ENCODE measurements at places on chromosomes 4 and X.

DNA sequence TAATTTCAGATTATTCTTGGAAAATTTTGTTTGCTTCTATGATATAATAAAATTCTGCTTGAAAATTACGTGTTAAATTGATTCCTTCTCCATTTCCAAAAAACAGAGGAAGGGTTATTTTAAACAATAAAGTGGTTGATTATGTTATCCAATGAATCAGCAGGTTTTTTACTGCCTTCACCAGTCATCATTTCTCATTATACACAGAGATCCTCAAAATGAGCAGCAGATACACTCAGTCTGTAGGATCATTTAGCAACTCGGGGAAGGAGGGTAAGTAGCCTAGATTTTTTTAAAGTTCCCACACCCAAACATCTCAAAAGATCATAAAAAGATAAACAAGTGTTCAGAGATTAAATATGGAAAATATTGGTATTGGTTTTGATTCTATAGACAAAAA lies 6.8 kb upstream of the TMEM144 start:
- no peak for DNase-seq

DNA sequence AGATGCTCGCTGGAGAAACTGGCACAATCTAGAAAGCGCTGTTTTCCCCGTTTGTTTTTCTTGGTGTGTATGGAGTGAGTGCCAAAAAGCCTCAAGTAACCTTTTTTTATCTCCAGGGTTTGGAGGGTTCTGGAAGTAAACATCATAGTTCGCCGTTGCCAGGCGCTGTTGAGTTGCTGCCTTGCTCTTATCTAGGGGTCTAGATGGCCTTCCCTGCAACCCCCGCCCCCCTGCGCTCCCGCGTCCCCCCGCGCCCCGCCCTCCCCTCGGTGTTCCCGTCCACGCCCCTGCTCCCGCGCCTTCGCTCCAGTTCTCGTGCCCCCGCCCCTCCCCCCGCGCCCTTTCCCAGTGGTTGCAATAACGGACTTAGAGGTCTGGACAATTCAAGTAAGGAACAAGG lies 555 bp upstream of the GCNA start:
- DNase-seq: no peak

- peak; percentile 22 for DNase-seq
Observed at GRCh38 chrX:134721766-134722532, 63.7 kb upstream of the PLAC1 start.

GRCh38 chrX:36019125-36019524 lies 99.6 kb downstream of the CFAP47 start:
- no peak for DNase-seq

DNA sequence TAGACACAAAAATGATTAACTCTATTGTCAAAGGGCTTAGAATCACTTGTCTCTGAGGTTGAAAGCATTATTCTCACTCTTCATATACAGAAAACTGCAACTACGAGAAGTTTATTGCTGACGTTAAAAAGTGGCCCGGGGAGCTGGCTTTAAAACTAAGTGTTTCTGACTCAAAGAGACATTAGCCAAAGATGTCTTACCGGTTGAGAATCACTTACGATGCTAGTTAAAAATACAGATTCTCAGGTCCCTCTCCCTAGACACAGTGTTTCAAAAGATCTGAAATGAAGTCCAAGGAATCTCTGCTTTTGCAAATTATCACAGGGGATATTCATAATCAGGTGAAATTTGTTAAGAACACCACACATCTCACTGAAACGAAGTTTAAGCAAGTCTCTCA lies 1.2 kb downstream of the GNPDA2 start:
- DNase-seq: no peak

DNA sequence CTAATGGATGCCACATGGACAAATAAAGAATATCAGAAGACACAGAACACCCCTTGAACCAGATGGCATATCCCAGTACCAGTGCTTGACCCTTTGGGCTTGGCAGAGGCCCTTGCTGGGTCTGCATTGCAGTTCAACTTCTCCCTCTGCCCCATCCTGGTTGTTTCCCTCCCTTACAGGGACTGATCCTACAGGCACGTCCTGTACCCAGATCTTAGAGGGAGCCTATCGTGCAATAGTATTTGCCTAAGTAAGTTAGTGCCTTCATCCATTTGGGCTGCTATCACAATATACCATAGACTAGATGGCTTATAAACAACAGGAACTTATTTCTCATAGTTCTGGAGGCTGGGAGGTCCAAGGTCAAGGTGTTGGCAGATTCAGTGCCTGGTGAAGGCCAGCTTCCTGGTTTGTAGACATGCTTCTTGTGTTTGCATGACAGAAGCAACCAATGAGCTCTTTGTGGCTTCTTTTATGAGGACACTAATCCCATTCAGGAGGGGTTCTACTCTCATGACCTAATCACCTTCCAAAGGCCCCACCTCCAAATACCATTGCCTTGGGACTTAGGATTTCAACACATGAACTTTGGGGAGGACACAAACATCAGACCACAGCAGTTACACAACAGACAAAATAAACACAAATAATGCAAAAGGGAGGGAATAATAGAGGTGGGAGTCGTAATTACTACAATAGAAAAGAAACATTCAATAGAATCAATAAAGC lies 146.5 kb upstream of the MSX1 start:
- DNase-seq: no peak

DNA sequence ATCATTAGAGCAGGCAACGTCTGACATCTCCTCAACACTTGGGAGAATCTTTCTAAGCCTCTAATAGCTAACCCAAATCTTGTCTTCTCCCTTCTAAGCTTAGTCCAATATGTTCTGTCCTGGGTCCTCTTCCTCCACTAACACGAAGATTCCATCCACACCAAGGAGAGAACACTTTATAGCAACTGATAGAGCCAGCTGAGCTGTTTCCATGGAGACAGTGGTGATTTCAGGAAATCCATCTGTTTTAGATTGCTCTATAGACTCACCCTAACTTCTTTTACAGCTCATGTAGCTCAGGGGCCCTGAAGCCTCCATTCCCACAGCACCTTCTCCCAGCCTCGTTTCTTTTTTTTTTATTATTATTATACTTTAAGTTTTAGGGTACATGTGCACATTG lies 37.4 kb downstream of the SCD5 start:
- DNase-seq: no peak

GRCh38 chrX:55160685-55161552 lies 59.2 kb upstream of the PAGE5 start:
- DNase-seq: peak; percentile 92

- DNase-seq: peak; percentile 52
Observed at GRCh38 chr4:140137671-140138070, 16.3 kb downstream of the MAML3 start.

GRCh38 chr4:73589261-73589847 lies 30.9 kb downstream of the RASSF6 start:
- DNase-seq: no peak

DNA sequence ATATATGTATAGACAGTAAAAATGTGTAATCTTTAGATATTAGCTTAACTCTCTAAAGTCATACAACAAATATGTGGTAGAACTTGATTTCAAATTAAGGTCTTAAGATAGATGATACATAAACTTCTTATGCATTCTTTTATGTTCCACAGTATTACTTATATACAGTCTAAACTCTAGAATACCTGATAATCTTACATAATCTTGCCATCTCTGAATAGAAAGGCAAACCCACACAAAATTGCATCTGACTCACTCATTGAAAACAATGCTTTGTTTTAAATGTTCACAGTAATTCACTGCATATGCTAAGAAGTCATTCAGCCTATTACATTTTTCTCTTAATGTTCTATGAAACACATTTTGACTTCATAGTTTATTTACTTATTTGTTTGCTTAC lies 10.1 kb downstream of the SULT1B1 start:
- DNase-seq: no peak

GRCh38 chrX:153463031-153463430 lies 7.3 kb downstream of the HAUS7 start:
- no peak for DNase-seq

- DNase-seq: no peak
Observed at GRCh38 chrX:44062840-44063239, 89.7 kb upstream of the NDP start.

DNA sequence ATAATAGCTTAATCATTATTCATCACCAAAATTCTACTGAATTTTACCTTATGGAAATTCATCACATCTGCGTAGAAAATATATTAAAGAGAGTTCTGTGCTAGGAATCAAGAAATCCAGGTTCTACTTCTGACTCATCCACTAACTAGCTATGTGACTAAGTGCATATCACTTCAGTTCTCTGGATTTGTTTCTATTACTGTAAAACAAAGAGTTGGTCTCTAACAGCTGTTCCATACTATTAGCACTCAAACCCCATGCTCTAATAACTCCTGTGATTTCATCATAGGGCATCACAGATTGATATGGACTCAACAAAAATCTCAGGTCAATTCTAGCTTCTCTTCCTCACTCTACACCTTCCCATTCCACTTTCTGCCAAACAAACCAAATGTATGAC lies 572.0 kb downstream of the INPP4B start:
- DNase-seq: no peak

GRCh38 chrX:17519358-17519757 lies 144.4 kb downstream of the NHS start:
- no peak for DNase-seq

- peak; percentile 41 for DNase-seq
Observed at GRCh38 chrX:56764153-56764974, 35.3 kb downstream of the NBDY start.

GRCh38 chrX:9340598-9341290 lies 124.1 kb upstream of the TBL1X start:
- peak; percentile 69 for DNase-seq

- DNase-seq: peak; percentile 35
Observed at GRCh38 chr4:127501103-127501502, 131.7 kb upstream of the INTU start.

DNA sequence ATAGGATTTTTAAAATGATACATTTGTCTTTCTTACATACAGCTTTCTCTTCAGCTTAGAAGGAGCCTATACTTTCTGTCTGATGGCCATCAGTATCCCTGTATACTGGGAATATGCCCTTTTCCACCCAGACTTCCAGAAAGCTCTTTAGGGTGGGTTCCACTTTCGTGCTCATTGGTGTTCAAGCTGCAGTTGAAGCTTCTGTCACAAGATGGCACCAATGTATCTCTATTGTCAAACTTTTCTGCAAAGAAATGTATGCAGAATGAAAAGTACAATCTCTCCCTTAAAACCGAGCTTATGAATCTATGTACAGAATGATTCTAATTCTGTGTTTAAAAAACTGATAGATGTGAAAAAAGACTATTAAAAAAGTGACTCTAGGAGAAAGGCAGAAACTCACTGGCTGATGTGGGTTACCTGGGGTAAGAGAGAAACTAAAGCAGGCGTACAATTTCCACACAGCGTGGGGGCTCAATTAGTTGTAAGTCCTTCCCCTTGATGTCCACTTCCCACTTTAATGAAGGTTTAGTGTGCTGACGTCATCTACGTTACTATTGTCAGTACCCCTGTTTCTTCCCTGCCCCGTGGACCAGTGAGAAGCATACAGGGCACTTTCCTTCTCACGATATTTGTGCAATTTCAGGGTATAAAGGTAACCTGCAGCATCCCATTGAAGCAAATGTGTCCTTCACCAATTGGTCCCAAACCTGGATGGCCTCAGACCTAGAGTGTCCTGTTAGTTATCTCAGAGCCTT lies 57.3 kb upstream of the TCEAL2 start:
- DNase-seq: peak; percentile 7

- DNase-seq: peak; percentile 83
Observed at GRCh38 chr4:151325111-151325948, at the start of gene SH3D19. Gene SH3D19, minus strand, starts transcription at chr4:151325605. Its CDS starts 253 bp downstream, at chr4:151325352.

DNA sequence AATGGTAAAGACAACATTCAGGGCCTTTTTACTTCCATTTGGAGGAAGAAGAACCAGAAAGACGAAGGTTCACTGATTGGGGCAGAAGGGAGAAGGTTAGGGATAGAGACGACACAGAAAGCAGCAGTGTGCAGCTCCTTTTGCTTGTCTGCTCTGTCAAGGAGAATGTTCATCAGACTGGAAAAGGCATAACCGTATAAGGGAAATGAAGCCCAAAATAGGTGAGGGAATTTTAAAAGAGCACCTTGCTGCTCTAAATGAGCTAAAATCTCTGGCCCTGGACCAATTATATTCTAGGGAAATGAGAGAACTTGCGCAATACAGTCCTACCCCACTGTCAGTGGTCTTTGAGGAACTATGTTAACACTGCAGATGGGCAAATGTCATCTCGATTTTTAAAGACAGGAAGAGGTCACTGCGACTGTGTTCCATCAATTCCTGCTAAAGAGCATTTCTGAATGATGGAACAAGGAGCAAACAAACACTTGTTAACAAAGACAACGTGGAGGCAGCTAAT lies 909.8 kb upstream of the FTHL17 start:
- DNase-seq: no peak

DNA sequence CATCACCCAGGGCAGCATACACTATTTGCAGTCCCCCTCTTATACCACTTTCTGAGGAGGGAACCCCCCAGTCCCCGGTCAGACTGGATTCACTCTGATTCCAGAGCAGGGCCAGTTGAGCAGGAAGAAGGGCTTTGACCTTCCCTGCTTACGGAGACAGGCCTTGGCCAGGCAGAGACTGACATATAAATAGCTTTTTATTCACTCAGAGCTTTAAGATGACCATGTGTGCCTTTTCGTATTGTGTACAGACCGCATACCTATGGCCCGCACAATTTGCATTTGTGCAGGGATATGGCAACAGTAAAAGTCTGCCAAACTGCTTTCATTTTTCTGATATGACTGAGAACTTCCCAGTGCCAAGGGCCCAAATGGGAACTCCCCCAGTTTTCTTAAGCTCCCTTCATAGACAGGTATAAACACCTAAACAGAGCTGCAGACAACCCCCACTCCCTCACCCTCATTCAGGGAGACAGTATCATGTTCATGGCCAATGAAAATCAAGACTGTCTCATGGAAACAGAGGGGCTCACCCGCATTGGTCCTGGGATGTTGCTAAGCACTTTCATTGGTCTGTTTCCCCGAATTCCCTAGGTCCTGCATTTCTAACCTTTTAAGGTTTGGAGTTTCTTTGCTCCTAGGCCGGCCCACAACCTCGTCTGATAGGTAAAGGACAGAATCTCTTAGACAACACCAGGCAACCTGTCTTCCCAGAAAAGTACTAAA lies 86.0 kb downstream of the RTL5 start:
- DNase-seq: no peak

DNA sequence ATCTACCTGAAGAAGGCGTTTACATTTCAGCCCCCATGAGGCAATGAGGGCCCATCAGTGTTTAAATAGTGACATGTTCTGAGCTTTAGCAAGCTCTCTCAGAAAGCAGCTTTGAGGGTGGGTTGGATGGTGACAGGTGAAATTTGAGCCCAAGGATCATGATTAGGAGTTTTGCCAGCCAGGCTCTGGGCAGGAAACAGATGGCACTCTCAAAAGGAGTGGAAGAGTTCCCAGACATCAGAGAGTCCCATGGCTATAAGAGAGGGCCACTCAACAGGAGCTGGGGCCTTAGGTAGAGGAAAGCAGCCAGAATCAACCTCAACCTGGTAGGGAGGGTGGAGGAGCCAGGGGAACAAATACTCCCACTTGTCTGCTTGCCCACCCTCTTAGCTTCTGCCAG lies 499.8 kb downstream of the MID1IP1 start:
- no peak for DNase-seq

DNA sequence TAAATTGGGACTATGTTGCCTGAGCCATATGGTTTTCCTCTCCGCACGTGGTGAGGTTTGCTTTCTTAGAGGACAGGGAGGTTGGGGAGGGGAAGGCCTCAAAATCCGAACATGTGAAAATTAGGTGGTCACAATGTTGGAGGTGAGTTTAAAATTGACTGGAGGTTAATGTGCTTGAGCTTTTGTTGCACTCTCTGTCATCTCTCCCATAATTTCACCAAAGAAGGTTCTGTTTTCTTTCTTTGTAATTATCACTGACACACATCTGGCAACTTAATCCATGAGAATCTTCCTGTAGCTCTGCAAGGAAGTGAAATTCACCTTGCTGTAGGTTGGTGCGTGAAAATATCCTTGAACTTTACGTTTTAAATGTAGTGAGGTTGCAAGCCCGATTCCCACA lies 225.5 kb downstream of the PDGFC start:
- no peak for DNase-seq
